Activated CD8-positive, alpha-beta memory T cell treated with anti-CD3 and anti-CD28 coated beads for 48 hours (primary cell): ENCODE measurements at places on chromosomes 16 and 17.

- no peak for DNase-seq
These were observed 49.3 kb upstream of the CA10 start for GRCh38 chr17:52207796-52208195.

DNA sequence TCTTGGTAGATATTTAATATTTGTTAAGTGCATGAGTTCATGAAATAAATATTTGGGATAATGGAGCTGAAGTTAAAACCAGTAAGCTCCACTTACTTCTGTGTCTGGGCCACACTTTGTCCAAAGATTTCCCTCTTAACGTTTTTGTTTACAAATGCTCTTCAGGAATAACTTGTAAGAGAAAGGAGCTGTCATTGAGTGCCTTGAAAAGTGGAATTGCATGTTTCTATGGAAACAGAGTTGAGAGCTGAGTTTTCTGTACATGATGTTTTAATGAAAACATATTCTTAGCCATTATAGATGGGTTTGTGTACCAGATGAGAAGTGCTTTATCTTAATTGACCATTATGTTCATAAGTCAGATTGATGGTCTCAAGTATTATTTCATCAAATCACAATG, 1045.4 kb upstream of the EEF2KMT start:
- DNase-seq, result no peak

- DNase-seq, result no peak
These were observed 11.4 kb upstream of the ITGA3 start for GRCh38 chr17:50044483-50044882.

DNA sequence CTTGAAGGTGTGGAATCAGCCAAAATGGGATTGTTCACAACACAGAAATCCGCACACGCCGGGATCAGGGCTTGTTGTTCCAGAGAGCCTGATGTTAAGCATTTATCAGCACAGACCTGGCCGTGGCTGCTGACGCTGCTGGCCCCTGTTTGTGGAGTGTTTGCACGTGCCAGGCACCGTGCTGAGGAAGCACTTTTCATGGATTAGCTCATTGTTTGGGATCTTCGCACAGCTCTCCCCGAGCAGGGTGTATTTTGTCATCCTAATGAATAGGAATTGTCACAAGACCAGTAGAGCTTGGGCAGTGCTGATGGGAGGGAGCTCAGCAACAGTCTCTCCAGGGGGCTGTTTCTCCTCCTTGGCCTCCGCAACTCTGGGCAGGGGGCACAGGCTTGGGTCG, 160.4 kb upstream of the PLCG2 start:
- no peak for DNase-seq

DNA sequence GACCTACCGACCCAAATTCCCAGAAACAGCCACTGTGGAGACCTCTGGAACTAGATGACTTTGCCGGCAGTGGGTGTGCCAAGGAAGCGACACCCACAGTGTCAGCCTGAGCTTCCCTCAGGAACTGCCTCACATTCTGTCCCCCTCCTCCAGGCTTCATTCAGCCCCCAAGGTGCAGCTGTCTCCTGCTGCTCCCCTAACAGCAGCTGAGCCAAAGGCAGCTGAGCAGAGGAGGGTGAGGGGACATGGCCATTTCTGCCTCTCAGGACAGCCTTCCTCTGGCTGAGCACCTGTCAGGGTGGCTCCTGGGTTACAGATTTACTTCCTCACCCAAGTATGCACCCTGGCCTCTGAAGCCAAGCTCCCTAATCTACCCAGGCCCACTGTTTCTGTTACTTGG, 22.1 kb upstream of the MTMR4 start:
- no peak for DNase-seq

GRCh38 chr17:53186001-53186400, 636.7 kb upstream of the KIF2B start:
- no peak for DNase-seq

GRCh38 chr17:16306211-16306610, 47.1 kb downstream of the CENPV start:
- DNase-seq, result no peak

GRCh38 chr16:51834133-51834532, 683.1 kb upstream of the SALL1 start:
- no peak for DNase-seq

- DNase-seq, result no peak
These were observed 101.7 kb downstream of the RPTOR start for GRCh38 chr17:80646328-80646727.

GRCh38 chr16:85715169-85716021, 26.6 kb upstream of the GINS2 start:
- no peak for DNase-seq

DNA sequence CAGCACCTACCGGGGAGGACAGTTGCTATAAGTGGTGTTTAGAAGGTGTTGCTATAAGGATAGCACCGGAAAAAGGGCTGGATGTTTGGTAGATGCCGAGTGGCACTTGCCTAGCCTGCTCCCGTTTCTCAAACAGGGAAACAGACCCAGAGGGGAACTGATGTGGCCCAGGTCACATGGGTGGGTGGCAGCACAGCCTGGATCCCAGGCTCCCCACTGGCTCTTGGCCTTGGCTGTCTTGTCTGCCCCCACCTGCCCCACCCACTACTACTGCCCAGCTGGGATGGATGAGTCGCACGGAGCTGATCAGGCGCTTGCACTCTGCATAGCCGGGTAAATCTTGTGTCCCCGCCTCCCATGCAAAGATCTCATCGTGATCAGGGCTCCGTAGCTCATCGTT, 7.2 kb downstream of the SMTNL2 start:
- no peak for DNase-seq

DNA sequence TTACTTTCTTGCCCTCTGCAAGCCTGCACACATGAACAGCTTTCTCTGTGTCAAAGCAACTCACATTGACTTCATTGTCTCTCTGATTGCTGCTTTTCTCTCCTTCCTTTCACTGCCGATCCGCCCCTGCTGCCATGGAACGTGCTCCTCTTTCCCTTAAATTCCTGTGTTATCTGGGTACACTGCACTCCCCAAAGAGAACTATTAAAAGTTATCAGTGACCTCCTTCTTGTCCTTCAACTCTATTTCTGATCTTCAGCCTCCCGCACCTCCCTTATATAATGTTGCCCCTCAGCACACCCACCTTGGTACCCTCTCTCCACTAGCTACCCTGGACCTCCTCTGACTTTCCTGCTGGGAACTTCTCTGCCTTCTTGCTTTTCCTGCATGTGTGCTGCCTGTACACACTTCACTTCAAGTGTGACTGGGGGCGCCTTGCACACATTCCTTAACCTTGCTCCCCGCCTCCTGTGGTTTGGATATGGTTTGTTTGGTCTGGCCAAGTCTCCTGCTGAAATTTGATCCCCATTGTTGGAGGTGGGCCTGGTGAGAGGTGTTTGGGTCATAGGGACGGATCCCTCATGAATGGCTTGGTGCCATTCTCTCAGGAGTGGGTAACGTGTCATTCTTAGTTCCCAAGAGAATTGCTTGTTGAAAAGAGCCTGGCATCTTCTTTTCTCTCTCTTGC, 26.7 kb upstream of the PMP22 start:
- no peak for DNase-seq

DNA sequence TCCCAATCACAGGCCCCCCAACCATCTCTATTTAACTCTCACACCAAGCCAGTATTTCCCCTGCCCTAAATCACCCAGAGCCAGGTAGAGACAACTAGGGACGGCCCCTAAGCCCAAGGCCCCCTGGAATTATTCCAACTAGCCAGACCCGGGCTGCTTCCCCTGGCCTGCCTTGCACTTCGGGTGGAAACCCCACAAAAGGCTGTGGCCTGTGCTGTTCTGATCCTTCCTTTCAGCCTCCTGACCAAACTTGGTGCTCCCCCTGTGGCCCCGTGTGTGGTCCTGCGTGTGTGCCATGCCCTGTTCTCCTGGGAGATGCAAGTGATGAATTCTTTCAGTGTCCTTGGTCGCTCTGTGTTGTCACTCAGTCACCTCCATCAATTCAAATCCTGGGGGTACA, 14.9 kb downstream of the CCL17 start:
- DNase-seq, result no peak

DNA sequence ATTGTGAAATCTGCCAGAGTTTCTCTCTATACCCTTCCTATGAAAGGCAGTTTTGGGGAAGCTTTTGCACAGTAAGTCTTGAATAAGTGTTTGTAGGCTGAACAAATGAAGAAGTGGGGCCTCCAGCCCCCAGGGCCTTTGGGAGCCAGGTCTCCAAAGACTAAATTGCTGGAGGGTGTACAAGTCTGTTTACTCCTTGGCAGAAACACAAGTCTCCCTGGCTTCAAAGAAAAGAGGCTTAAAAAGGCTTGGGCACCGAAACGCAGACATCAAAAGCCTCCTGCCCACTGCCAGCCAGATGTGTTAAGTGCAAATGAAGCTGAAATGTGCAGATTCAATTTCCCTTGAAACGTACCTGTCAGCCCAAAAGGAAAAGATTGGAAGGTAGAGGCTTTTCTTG, 146.3 kb downstream of the TMEM132E start:
- DNase-seq, result no peak

GRCh38 chr17:30809867-30810266, 14.6 kb downstream of the CRLF3 start:
- no peak for DNase-seq

- no peak for DNase-seq
These were observed 6.2 kb downstream of the FSCN2 start for GRCh38 chr17:81534157-81535006.

- DNase-seq, result no peak
These were observed 7.8 kb downstream of the CCDC200 start for GRCh38 chr17:43220511-43221125.

DNA sequence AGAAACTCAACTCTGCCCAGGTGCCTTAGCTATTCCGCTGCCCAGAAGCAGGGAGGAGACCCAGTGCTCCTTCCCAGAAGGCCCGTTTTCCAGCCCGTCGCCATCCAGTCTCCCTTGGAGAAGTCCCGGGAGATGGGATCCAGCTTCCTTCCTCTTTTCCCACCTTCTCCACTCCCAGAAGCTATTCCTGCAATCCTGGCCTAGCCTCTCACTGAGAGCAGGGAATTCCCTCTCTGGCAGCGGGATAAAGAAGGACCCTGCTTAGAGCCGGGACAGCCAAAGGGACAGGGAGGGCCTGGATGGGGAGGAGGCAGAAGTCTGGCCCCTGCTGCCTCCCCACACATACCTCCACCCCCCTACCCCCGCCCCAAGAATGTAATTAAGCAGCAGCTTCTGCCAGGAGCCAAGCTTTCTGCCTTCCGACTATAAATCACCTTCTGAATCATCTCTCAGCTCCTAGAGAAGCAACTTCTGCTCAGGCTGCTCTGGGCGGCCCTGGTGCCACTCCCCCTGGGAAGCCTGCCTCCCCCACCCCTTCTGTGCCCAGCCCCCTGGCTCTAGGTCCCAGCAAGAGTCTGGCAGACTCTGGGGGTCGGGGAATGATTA, 6.4 kb downstream of the WNT3 start:
- DNase-seq, result no peak

DNA sequence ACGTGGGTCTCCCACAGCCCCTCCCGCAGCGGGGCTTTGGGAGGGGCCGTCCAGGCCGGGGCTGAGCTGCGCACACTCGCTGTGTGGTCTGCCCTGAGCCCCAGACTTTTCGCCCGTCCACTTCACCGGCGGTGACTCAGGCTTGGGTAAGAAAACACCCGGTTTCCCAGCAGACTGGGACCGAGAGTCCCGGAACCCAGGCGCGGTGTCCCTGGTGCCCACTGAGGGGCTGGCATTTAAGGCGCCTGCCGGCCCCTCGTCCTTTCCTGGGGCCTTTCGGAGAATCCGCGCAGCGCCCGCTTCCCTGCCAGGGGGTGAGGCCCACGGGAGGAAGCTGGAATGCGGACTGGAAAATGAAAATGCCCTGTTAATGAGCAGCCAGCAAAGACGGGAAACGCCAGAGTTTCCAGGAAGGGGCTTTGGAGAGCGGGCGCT, 100.3 kb downstream of the C16orf95 start:
- DNase-seq, result no peak

DNA sequence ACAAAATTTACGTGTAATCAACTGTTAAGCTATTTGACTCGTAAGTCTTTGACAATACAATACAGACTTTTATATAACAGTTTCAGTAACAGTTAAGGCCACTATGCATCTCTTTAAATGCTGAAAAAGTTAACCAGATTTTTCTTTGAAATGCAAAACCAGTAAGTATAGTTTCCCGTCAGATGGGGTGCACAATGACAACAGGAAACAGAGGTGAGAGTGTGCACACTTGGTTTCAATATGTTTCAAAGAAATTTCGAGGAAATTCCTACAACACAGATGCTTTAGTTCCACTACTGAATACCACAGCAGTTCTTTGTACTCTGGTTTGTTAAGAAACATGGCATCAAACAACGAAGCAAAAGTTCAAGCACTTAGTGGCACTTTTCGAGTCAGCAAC, 48.4 kb downstream of the RNF157 start:
- DNase-seq, result no peak

DNA sequence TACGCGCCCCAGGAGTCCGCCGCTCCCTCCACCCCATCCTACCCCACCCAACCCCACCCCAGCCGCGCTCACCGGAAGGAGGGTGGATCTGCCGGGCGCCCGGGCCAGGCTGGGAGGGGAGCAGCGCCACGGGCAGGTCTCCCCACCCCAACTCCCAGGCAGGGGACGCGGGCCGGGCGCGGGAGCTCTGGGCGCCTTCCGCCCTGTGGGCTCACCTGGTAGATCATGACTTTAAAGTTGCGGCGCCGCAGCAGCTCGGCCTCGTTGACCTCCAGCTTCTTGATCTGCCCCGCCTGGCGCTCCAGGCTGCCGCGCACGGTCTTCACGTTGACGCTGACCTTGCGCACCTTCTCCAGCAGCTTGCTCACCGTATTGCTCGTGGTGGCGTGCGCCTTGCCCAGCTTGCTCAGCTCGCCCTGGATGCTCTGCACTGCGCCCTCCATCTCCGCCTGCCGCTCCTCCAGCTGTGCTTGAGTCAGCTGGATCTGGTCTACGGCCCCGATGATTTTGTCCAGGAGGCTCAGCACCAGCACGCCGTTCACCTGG, 571 bp downstream of the CAVIN1 start:
- DNase-seq, result no peak
